ENCODE measurements at places on chromosomes 2 and 18.

DNA sequence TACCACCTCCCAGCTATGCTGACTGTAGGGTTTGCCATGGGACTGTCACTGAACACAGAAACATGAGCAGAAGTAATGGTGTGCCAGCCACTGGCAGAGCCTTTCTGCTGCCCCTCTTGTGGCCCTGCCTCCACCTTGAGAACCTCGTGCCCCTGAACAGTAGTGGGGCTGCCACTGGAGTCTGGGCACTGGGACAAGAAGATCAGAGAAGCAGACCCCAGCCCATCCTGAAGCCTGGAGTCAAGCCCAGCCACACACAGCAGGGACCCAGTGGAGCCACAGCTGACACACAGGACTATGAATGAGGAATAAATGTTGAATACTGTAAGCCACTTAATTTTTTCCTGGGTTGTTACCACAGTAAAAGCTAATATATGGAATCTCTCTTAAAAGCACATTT is 159.6 kb downstream of the NCKAP5 start:
- DNase-seq: no peak

- DNase-seq: no peak
These were observed 116.6 kb downstream of the SATB2 start for GRCh38 chr2:199341123-199341522.

DNA sequence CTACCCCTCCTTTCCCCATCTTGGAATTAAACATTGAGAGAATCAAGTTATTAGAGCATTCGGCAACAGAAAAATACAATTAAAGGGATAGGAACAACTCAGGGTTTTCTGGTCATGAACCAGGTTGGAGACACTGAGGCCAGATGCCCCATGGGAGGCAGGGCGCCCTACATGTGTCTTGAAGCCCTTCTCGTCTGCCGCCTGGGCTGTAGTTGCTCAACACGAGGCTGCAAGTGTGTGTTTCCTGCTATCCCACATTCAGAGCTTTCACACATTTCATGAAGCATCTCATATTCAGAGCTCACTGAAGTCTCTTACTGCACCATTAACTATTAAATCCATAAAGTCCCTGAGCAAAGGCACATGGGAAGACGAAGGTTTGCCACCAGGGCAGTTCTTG is 28.8 kb downstream of the TTC39C start:
- no peak for DNase-seq

DNA sequence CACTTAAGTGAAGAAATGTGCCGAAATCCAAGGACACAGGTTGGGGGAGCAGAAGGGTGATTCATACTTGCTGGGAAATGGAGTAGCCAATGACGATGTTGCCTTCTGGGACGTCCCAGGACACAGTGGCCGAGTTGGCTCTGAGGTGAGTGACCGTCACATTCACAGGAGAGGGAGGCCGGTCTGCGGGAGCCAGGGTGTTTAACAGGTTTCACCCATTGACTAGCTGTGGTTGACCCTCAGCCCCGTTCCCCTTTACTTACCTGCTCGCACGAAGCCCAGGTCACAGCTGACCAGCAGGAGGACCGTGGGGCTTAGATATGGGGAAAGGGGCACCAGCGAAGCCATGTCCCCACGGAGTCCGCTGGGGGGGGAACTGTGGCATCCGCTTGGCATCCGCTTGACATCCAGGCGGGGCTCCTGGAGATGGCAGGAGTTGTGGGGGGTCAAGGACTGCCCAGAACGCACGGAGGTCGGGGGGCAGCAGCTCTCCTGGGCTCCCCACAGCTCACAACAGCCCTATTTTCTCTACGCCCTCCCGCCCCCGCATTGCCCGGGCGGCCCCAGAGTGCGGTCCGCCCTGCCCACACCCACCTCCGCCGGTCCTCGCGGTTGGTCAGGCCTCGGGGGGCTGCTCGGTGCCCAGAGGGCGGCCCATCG is 586 bp downstream of the FNDC4 start:
- DNase-seq: no peak

- no peak for DNase-seq
These were observed 178.1 kb upstream of the MMADHC start for GRCh38 chr2:149765636-149766035.

GRCh38 chr2:97546711-97547110 is 43.0 kb downstream of the ANKRD36B start:
- no peak for DNase-seq

GRCh38 chr2:152037743-152038435 is 61.0 kb downstream of the CACNB4 start:
- no peak for DNase-seq

- DNase-seq: no peak
These were observed 152.6 kb upstream of the EPHA4 start for GRCh38 chr2:221724631-221725203.

DNA sequence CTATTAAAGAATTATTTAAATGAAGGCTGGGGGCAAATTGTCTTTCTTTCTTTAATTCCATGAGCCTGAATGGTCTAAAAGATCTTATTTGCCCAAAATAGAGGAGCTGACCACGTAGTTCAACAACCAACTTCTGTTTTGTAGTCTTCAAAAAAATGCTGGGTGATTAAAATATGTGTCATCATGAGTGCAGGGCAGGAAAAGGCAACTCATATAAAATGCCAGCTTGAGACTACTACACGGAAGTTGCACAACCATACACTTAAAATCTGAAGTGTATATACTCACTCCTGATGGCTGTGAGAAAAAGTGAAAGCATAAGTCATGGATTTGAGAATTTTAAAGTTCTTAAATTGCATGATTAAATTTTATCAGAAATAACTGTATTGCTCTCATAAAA is 210.9 kb downstream of the DYM start:
- no peak for DNase-seq

GRCh38 chr18:49476664-49477411 is 10.2 kb downstream of the C18orf32 start:
- no peak for DNase-seq

GRCh38 chr18:45168866-45169600 is 446.2 kb upstream of the SLC14A2 start:
- DNase-seq: no peak

DNA sequence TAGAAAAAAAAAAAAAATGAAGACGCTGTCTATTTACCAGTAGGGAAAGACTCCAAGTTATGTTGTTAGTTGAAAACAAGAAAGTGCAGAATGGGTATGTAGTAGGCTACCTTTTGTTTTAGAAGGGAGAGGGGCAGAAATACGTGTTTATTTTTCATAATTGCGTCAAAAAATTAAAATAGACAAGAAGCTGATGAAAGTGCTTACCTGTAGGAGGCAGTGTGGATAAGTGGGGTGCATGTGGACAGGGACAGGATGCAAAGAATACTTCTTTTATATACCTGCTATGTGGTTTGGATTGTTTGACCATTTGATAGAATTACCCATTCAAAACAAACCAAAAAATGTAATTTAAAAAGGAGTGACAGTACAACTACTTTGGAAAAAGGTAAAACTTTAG is 3.0 kb upstream of the GCG start:
- no peak for DNase-seq

GRCh38 chr2:237798236-237799059 is at the start of gene RBM44:
TSS of gene RBM44 (plus strand) at chr2:237798779. CDS start at chr2:237813610, 14,831 bp downstream.
- DNase-seq: no peak

Measured in NCI-H187 treated with DMSO at 0.1 percent for 48 hours (cell line).